ENCODE measurements at places on chromosomes 4 and X.

GRCh38 chrX:2829469-2830246, 928 bp downstream of the GYG2 start:
- DNase-seq, result no peak

- no peak for DNase-seq
Observed at GRCh38 chr4:140096483-140096861, 57.5 kb downstream of the MAML3 start.

DNA sequence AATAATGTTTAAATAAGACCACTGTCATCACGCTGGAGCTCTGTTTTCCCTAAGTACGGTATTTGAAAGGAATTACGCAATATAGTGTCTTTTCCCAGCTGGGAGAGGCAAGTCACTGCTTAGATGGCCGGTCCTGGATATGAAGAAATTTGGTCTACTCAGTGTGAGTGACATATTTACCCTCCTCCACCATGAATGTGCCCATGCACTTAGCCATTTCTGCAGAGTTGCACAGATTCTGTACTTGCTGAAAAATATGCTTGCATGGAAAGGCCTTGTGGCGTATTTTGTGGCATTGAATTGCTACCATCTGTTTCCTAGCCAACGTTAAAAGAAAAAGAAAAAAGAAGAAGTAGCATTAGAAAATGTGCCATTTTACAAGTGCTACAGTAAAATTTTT, 73.1 kb downstream of the ADGRL3 start:
- no peak for DNase-seq

- no peak for DNase-seq
Observed at GRCh38 chr4:34323549-34324320, 1920.6 kb downstream of the ARAP2 start.

DNA sequence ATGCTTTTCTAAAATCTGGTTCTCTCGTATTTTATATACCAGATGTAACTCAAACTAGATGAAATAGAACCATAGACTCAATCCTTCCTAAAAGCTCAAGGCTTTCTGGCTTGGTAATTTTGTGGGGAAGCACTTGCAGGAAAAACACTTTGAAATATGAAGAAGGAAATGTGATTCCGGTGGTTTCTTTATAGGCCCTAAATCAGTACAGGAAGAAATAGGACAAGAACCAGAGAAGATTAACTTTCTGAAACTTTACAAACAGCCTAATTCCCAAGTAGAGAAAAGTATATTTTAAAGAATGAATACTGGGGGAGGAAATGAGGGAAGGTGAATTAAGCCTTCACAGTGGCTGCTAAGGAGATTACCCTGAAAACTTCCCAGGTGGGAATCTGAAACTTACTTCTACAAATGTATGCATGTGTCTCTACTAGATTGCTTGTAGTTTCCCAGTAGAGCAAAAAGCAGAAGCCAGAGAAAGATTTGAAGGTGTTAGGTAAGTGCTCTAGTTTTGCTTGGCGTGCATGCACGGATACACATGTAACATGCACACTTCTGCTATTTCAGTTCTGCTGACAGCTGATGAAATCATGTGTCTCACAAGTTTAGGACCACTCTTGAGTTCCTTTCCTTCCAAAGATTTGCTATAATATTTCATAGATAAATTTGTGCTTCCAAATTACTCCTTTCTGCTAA, 92.1 kb downstream of the AFF1 start:
- DNase-seq, result no peak

DNA sequence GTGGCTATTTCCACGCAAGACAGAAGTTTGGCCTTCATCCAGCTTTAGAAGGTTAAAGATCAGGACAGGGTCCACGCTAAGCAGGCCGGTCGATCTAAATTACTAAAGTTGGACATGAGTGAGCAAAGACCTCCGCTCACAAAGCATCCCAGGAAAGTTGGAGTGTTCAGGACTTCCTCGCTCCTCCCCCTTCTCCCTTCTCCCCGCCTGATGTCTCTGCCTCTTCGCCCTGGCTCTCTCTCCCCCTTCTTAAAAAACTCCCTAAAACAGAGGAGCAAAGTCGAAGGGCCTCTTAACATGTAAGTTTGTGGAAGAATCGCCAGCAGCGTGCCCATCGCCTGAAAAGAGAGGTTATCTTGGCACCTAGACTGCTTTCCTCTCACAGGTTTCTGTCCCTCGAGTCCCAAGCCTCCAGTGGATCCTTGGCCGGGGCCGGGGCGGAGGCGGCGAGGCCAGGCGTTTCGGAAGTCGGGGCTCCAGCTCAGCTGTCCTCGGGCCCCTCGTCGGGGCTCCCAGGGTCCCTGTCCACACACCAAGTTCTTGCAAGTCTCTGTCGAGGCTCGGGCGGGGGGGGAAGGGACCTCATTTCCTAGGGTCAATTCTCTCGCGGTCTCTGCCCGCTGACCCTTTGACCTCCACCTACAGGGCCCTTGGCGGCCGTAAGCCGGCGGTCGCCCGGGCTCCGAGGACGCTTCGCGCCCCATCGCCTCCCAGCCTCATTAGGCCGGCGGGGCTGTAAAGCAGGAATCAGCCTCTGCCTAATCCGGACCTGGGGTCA, 7.6 kb downstream of the ZIC3 start:
- no peak for DNase-seq

DNA sequence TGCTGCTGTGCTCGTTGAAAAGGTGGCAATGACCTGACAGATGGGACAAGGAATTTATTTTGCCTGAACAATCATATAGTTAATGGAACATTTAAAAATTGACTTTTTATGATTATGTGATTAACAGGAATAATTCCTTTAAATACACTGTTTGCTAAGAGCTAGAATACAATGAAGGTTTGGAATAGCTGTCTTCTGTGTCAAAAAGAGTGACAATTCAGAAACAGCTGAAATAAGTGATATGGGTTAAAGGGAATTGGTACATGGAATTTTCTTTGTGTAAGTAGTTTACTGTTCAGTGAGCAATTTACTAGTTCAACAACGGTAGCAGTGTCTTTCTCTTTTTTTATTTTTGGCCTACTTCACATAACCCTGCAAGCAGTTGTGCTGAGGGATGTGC, 1083.5 kb upstream of the GRID2 start:
- DNase-seq, result no peak

GRCh38 chrX:72349190-72349589, 43.5 kb upstream of the CITED1 start:
- no peak for DNase-seq

GRCh38 chr4:147617841-147618691, 869 bp downstream of the TMEM184C start:
- DNase-seq, result no peak

GRCh38 chr4:16779028-16779675, 119.3 kb downstream of the LDB2 start:
- no peak for DNase-seq

DNA sequence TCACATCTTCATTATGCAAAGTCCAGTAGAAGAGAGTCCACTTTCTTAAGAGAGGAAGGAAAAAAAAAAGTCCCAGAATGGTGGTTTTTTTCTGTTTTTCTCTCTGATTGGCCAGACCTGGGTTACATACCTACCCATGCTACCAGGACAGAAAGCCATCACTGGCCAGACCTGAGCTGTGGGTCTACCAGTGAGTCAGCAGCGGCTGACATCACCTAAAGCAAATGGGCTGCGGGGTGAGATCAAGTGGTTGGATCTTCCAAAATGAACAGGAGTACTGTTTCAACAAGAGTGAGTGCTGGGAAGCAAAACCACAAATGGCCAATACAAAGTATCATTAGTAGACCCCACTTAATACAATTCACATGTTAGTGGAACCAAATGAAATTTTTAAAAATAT, 1.6 kb upstream of the NDST3 start:
- no peak for DNase-seq

DNA sequence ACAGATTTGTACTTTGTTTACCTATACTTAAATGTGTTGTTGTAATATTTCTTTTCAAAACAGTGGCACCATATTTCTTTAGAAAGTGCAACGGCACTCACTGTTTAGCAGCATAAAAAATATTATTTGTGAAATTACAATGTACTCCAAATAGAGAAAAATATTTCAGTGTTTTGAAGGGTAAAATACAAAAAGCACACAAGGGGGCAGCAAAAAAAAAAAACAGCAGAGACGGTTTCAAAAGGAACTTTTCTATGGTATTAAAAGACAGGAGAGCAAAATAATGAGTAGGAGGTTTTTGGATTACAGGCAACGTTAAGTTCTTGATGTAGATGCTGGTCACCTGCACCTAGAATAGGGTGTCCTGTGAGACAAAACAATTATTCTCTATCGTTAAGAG, 2.0 kb downstream of the NUDT11 start:
- no peak for DNase-seq

DNA sequence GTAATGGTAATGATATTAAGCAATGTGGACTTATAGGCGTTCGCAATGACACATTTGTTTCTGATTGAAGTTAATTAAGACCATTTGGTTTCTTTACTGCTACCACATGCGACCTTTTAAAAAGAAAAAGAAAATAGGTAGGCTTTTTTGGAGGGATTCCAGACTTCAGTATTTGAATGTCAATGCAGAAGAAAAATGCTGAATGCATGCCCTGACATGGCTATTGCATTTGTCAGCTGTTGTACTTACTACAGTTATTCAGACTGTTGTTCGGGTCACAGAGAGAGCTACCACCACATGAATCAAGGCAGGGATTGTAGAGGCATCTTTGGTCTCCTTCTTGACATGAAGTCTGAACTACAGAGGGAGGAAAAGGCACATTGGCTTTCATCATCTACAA, 163.7 kb downstream of the CORIN start:
- DNase-seq, result no peak

DNA sequence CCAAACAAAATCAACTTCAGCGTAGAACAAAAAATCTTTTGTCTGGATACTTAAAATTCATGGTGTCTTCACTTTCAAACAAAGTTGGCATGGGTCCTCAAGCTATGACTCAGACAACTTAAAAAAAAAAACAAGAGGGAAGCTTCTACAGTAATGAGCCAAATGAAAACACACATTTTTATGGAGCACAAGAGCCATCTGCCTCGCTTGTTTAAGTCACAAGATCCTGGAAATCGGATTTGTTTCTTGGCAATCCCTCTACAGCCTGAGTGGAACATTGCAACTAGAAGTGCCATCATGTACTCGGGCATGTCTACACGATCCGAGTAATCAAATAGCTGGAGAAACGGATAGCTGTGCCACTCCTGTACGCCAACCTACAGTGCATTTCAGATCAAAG, 22.6 kb downstream of the LAMP2 start:
- DNase-seq, result no peak

GRCh38 chrX:131802836-131803626, 220.1 kb upstream of the STK26 start:
- DNase-seq, result peak; percentile 0

DNA sequence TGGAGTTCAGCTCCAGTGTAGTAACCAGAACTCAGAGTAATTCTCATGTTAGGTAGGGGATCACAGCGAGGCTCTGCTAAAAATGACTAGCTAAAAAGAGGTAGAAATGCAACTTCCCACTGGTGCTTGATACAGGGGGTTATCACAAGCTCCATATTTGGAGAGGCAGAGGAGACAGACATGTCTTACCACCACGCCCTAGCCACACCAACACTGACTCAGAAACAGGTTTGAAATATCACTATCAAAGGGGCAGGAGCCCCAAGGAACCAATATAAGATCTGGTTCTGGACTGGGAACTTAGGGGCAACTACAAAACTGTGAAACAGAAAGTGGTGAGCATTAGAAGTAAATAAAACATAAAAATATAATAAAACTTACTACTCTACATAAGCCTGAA, 62.9 kb downstream of the IQCM start:
- no peak for DNase-seq

DNA sequence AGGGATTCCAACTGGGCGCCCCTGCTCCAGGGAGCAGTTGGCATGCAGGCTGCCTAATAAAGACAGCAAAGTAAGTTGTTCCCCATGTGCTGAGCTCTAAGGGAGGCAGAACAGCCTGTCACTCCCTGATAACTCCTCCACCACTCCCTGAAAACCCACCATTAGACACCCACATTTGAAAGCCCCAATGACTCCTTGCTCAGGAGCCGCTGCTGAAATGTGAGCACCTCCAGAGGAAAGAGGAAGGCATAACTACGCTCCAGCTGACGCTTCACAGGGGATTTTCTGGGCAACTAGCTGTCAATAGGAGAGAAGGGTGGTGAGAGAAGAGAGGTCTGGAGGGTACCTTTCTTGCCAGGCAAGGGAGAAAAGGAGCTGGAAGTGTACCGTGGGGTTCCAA, 62.5 kb downstream of the NPY1R start:
- no peak for DNase-seq

DNA sequence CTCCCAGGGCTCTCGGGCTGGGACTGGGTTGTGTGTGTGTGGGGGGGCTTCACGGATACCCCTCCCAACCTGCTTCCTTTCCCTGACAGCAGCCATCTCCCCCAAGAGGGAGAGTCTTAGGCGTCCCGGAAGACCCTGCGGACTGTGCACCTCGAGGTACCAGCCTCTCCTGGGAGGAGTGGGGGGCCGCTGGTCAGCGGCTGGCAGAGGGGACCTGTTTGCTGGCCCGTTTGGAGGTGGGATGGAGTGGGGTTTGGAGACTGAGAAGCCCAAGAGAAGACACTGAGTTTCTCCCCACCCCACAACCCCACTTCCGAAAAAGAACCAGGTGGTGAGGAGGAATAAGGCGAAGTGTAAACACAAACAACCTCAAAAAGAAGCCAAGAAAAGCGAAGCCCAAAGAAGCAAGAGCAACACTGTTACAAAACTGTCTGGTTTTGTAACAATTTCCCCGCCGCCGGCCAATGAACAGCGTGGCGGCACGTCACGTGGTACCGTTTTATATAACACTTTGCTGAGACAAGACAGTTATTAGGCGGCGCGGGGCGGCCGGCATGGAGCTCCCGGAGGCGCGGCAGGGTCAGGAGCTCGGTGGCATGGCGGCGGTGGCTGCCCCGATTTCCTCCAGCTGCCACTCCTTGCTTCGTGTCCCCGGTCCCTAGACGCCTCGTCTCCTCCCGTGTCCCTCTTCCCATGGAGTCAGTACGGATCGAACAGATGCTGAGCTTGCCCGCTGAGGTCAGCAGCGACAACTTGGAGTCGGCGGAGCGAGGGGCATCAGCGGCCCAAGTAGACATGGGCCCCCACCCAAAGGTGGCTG, at the start of gene LONRF3:
TSS of gene LONRF3 (plus strand) at position 531 of the 820 bp plus-strand sequence. CDS start at position 694, 163 bp downstream.
- peak; percentile 61 for DNase-seq

DNA sequence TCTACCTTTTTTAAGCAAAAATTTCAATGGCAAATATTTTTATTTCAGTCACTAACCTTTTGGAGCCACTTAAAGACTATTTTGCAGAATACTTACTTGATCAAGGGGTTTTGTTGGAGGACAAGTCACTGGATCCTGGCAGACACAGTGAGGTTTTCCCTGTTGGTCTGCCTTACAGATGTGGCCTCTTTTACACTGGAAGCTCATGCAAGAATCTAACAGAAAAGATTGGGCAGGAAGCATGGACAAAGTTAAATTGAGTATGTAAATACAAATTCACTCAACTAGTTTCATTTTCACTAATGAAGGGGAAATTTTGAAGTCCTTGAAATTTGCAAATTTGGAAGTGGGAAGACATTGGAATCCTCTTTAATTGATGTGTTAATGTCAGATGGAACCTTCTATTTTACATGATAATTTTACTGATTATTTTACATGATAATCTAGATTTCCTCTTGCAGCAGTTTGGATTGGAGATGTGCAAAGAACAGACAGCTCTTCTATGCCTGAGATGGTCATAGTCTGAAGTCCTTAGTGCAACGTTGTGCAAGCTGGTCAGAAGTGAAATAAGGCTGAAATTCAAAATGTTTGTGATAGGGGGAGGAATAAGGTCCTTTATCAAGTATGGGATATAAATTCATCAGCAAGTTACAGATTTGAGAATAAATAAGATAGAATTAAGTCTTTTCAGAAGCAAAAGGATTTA, 38.4 kb downstream of the SPARCL1 start:
- no peak for DNase-seq

GRCh38 chrX:50432829-50433289, 37.8 kb downstream of the DGKK start:
- no peak for DNase-seq
